OCI-LY7 (cell line): ENCODE measurements at places on chromosomes 3 and 15. TPM values are rescaled to one million over a fixed set of nuclear protein-coding genes. Genes with fewer than 3 reads are reported as not detected.

- DNase-seq = no peak
These were observed 33.0 kb downstream of the PTPRG start for GRCh38 chr3:61594144-61594963.

The SERINC4 gene
- 1.1 and 1.9 TPM in 2 replicates for total RNA-seq

DNA sequence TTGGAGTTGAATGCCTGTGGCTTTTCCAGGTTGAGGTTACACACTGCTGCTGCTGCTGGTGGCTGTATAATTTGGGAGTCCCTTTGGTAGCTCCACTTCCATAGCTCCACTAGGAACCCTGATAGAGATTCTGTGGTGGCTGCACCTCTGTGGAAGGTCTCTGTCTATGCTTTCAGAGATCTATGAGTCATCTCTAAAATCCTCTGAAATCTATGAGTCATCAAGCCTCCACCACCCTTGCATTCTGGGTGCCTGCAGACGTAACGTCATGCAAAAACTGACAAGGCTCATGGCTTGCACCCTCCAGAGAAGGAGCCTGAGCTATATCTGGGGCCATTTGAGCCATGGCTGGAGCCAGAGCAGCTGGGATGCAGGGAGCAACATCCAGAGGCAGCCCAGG, 1037.0 kb upstream of the CFAP20DC start:
- DNase-seq = no peak

The ACKR4 gene
- total RNA-seq = 2.5 and 3.8 TPM in 2 replicates

The TRANK1 gene
- 57.1 and 66.3 TPM in 2 replicates for total RNA-seq

GRCh38 chr15:73994912-73995622, 551 bp downstream of the PML start:
- DNase-seq = peak; percentile 27

DNA sequence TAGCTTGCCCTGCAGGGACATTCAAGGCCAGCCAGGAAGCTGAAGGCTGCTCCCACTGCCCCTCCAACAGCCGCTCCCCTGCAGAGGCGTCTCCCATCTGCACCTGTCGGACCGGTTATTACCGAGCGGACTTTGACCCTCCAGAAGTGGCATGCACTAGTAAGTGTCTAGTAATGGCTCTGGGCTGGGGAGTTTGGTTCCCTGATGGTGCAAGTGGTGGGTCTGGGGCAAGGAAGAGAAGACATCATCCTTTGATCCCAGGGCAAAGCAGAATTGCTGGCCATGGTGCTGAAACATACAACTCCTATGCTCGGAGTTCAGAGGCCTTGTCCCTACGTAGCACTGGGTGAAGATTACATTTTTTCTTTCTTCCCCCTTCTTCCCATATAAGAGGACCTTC, 311.4 kb downstream of the EPHB1 start:
- DNase-seq = peak; percentile 3

- DNase-seq = no peak
These were observed 289.1 kb downstream of the TIGIT start for GRCh38 chr3:114582929-114583328.

The ZCWPW2 gene
- 0.31 and 0.32 TPM in 2 replicates for total RNA-seq

- no peak for DNase-seq
These were observed 320.6 kb downstream of the ARRDC4 start for GRCh38 chr15:98281130-98281529.

DNA sequence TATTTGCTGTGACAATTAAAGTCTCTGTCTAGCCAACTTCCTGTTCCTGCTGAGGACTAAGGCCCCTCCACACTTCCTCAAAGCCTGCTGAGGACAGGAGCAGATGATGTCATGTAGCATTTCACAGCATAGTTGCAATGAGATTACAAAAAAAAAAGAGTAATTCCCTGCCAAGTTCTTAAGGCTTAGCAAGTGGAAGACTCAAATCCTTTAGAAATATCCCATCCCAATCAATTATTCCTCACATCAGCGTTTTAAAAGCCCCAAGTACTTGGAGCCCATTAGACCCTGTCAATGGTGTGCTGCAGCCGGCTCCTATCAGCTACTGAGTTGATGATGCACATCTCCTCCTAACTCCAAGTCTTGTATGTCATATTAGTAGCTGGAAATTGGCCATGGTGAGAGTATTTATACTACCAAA, 51.7 kb downstream of the TRANK1 start:
- peak; percentile 79 for DNase-seq

DNA sequence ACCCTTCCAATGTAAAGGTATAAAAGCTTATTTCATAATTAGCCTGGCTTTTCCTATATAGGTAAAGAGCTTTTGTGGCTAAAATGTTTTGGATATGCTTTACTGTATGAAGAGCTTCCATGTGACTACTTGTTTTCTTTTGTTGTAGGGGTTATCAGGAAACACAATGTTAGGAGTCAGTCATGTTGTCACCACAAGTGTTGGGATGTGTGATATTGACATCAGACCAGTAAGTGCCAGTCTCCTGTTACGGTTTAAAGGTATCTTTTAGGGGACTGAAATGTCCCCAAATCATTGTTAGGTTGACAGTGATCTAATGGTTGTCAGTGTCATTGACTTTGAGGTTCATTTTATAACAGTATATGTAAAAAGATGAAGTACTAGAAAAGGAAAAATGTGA, 18.3 kb downstream of the ACTL6A start:
- DNase-seq = no peak

- DNase-seq = no peak
These were observed 50.9 kb downstream of the CEP63 start for GRCh38 chr3:134536781-134537180.

- no peak for DNase-seq
These were observed 59.0 kb downstream of the SCN5A start for GRCh38 chr3:38590521-38590920.

DNA sequence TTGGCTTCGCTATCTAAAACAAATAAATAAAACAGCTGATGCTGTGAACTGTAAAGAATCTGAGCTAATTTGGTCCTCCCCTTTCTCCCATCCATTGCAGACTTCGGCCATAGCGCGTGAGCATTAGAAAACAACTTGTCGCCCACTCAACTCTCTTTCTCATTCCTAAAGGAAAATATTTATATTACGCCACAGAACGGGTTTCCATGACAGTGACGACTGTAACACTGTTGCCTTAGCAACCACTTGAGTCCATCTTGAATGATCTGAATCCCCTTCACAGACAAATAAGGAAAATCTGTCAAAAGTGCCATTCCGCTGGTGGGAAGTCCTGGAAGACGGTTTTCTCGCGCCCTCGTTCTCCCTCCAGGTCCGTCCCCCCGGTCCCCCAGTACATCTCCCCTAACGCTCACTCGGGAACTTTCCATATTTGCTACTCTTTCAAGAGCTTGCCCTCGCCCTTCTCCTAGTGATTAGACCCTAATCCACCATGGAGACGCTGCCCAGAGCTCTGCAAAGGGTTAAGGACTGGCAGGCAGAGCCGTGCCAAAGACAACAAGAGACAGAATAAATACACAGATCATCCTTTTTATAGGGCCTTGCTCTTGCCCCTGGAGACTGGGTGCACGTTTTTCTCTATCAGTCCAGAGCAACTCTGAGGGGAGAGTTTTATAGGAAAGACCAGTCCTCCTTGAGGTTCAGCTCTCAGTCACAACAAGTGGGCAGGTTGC, 50.5 kb downstream of the CRYGS start:
- no peak for DNase-seq

GRCh38 chr3:46442576-46443530, 21.9 kb downstream of the LTF start:
- no peak for DNase-seq

DNA sequence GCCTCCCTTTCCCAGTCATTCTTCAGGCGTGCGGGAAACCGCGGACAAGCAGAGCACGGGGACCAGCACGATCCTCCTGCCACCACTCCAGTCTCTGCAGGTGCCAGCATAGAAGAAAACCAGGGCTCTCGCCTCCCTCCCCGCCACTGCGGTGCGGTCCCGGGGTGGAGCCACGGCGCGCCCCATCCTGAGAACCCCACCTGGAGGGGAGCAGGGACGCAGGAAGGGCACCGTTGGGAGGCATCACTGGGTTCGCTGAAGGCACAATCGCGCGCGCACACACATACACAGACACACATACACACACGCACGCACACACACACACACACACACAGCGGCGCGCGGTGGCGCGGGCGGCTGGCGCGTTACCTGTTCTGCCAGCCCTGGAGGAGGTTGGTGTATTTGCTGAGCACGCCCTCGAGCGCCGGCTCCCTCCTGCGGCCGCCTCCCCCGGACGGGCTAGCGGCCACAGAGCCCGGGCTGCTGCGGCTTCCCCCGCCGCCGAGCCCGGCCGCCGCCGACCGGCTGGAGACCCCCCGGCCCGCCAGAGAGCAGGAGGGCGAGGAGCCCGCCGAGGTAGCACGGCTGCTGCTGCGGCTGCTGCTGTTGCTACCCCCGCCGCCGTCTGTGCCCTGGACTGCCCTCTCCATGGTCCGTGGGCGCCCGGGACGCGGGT, 394 bp downstream of the OSBPL10 start:
- peak; percentile 88 for DNase-seq

The GPR171 gene
- not detected in 2 replicates for total RNA-seq

DNA sequence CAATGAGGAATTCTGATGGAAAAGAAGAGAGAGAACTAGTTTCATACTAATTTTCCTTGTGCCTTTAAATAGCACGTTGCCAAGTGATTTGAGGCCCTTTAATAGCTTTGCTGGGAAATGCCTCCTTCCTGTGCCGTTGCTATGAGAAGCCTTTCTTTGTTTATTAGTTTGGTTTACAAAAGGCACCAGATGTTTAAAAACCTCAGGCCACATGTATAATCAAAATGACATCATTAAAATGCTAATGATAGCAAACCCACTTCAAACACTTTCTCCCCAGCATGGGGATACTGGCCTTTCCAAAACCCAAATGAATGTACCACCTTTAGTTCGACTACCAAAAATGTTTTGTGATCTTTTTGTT, 50.0 kb upstream of the TBC1D23 start:
- DNase-seq = no peak

DNA sequence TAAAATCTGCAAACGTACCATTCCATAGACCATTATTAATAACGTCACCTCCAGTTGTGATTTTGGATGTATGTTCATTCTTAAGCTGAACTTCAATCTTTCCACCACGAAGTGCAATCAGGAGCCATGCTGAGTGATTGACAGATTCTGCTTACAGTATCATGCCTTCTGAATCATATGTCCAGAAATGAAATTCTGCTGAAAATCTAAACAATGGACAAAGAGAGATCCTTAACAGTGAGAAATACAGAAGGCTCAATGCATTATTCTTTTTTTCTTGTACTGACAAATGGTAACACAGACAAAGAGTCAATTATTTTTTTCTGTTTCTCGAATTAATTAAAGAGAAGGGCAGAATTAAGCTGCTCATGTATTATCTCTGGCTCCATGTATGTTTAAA, 1114.5 kb downstream of the EPHA3 start:
- no peak for DNase-seq

GRCh38 chr3:146065573-146066006, 95.4 kb downstream of the PLOD2 start:
- DNase-seq = peak; percentile 44
